ENCODE measurements at places on chromosomes 6 and 20. TPM values are rescaled to one million over a fixed set of nuclear protein-coding genes. Genes with fewer than 3 reads are reported as not detected.

- peak overlapping the region; percentile 93 for H3K27ac ChIP-seq
- H3K27me3 ChIP-seq: no peaks in the 10 kb centered on the region
- DNase-seq: peak; percentile 57
- peaks cover 29% of the 10 kb centered on the region for H3K4me1 ChIP-seq
- H3K4me3 ChIP-seq: peak overlapping the region; percentile 68
Measured at GRCh38 chr6:21587961-21588480, 5.5 kb upstream of the SOX4 start.

- H3K4me1 ChIP-seq: peaks cover 17% of the 10 kb centered on the region
- H3K27ac ChIP-seq: no peak overlapping the region
- no peak for DNase-seq
- H3K36me3 ChIP-seq: no peaks in the 10 kb centered on the region
- H3K27me3 ChIP-seq: no peaks in the 10 kb centered on the region
Measured at GRCh38 chr20:57387463-57387862, 3.7 kb upstream of the RBM38 start.

- H3K4me1 ChIP-seq: no peaks in the 10 kb centered on the region
- no peak for DNase-seq
- no peak overlapping the region for H3K27ac ChIP-seq
- H3K27me3 ChIP-seq: no peaks in the 10 kb centered on the region
Measured at GRCh38 chr20:19104186-19104585, 108.3 kb upstream of the SLC24A3 start.

DNA sequence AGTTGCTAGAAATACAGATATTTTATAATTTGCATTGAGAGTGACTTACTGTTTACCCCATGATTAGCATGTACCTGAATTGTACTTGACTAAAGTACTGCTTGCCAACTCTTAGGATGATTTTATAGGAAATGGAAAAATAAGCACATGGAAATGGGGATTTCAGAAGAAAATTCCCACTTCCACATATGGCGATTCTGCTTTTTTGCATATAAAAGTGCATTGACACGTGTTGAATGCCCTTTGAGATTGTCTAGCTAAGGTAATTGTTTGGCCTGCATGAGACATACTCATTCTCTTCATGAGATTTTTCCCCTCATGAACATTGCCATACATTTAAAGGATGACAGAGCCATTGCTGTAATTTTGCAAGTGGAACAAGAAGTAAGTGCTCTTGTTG, 10.1 kb downstream of the TAB2 start:
- DNase-seq: no peak
- H3K36me3 ChIP-seq: no peaks in the 10 kb centered on the region
- no peaks in the 10 kb centered on the region for H3K27me3 ChIP-seq
- peaks cover 100% of the 10 kb centered on the region for H3K4me1 ChIP-seq
- no peak overlapping the region for H3K4me3 ChIP-seq

DNA sequence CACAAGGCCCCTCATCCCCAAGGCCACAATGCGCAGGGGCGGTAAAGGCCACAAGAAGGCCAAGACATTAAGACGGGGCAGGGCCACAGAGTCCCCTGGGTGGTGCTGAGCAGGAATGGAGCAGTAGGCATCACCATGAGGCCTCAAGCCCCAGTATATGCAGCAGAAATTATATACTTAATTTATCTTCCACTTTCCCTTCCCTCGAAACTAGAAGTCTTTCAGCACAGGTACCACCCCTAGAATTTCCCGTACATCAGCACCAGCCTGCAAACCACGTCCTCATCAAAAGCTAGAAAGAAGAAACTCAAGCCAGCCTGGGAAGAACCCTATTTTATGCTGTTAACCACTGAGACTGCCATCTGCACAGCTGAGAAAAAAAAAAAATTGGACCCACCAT, 89.4 kb downstream of the PLG start:
- H3K4me3 ChIP-seq: no peak overlapping the region
- H3K36me3 ChIP-seq: no peaks in the 10 kb centered on the region

GRCh38 chr6:116004841-116005815, 55.6 kb downstream of the FRK start:
- H3K36me3 ChIP-seq: peaks cover 13% of the 10 kb centered on the region
- no peak overlapping the region for H3K27ac ChIP-seq
- DNase-seq: no peak
- no peaks in the 10 kb centered on the region for H3K27me3 ChIP-seq

GRCh38 chr6:74834967-74835366, 370.9 kb downstream of the COL12A1 start:
- no peak for DNase-seq
- H3K27ac ChIP-seq: no peak overlapping the region
- no peaks in the 10 kb centered on the region for H3K36me3 ChIP-seq
- H3K4me1 ChIP-seq: no peaks in the 10 kb centered on the region
- H3K27me3 ChIP-seq: no peaks in the 10 kb centered on the region

GRCh38 chr6:39313526-39314272, 520 bp downstream of the KCNK17 start:
- no peaks in the 10 kb centered on the region for H3K36me3 ChIP-seq
- DNase-seq: peak; percentile 53
- peak overlapping the region; percentile 38 for H3K4me3 ChIP-seq
- no peak overlapping the region for H3K27ac ChIP-seq
- peaks cover 81% of the 10 kb centered on the region for H3K27me3 ChIP-seq
- peaks cover 20% of the 10 kb centered on the region for H3K4me1 ChIP-seq

DNA sequence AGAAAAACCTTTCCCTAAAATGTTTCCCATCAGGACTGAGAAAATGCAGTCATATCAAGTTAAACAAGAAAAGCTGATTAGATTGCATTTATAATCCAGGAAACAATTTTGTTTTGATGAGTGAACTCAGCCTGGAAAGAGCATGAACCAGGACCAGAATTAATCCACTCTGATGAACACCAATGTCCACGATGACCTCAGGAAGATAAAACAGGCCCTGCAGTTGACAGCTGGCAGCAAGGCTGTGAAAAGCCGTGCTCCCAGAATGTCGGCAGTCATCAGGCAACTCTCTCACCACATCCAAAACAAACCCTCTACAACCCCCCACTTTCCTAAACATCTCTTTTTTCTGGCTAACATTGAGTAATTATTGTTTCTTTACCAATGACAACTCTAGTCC, 74.0 kb upstream of the PROKR2 start:
- H3K4me1 ChIP-seq: no peaks in the 10 kb centered on the region
- DNase-seq: peak; percentile 3
- H3K4me3 ChIP-seq: no peak overlapping the region
- H3K27ac ChIP-seq: no peak overlapping the region
- no peaks in the 10 kb centered on the region for H3K36me3 ChIP-seq

DNA sequence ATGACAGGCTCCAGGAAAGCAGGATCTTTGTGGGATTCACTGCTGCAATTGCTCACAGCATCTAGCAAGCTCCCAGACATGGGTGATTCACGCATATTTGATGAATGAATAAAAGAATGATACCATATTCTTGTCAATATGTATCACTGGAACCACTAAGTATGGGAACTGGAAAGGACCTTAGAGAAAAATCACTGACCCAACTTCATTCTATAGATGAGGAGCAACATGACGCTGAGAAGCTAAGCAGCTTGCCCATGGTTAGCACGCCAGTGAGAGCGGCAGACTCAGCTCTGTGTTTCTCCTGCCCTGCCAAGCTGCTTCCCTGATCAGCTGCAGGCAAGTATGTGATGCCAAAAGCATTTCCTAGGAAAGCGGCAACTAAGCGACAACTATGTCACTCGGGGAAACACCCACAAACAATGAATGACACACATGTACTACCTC, 66.8 kb downstream of the PPP1R3G start:
- peaks cover 12% of the 10 kb centered on the region for H3K4me1 ChIP-seq
- no peaks in the 10 kb centered on the region for H3K27me3 ChIP-seq
- DNase-seq: no peak
- H3K36me3 ChIP-seq: no peaks in the 10 kb centered on the region

DNA sequence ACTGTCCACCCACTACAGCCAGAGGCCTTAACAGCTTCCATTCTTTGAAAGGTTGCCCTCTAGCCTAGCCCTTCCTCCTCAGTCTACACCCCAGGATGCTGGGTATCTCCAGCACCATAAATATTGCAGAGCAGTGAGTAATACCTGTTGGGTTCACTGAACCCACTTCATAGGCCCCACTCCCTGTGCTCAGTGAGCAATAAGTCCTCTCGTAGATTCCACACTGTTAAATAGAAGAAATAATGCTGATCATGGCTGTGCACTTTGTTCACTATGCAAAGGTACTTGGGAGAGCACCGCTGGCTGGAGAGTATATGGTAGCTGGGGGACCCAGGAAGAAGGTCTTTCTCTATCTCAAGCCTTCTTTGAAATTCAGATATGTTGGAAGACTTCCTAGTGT, 87.3 kb downstream of the RSPH3 start:
- H3K4me3 ChIP-seq: no peak overlapping the region
- H3K36me3 ChIP-seq: no peaks in the 10 kb centered on the region
- no peak overlapping the region for H3K27ac ChIP-seq
- H3K4me1 ChIP-seq: no peaks in the 10 kb centered on the region
- no peaks in the 10 kb centered on the region for H3K27me3 ChIP-seq
- no peak for DNase-seq

DNA sequence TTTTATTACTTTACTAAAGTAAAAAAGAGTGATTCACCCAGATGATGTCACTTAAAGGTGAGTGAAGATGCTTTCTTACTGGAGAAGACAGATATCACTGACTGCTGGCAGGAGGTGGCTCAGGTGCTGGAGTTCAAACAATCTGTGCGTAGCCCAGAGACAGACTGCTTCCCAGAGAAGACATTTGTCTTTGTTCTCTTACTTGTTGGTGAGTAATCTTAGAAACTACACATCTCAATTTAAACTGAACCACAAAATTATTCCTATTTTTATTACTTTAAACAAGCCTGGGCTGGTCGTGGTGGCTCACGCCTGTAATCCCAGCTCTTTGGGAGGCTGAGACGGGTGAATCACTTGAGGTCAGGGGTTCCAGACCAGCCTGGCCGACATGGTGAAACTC, 92.2 kb downstream of the CEP162 start:
- no peak overlapping the region for H3K27ac ChIP-seq
- H3K4me3 ChIP-seq: no peak overlapping the region
- no peaks in the 10 kb centered on the region for H3K4me1 ChIP-seq
- DNase-seq: no peak

DNA sequence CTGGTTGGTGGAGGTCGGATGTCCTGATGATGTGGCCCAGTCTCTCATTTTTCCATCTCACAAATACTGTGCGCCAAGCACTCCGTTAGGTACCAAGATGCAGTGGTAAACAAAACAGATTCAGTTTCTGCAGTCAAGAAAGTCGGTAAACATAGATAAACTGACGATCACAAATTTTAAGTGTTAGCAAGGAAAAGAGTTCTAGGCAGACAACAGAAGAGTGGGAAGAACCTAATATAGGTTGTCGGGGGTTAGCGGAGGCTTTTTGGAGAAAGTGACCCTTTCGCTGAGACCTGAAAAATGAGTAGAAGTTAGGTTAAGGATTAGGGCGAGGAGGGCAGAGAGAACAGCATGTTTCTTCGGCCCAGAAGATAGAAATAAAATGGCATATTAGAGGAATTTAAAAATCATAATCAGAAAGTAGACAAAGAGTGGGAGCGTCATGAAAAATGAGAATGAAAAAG, 514 bp downstream of the ORC3 start:
- DNase-seq: no peak
- peak overlapping the region; percentile 68 for H3K4me3 ChIP-seq
- H3K4me1 ChIP-seq: peaks cover 21% of the 10 kb centered on the region
- H3K27me3 ChIP-seq: no peaks in the 10 kb centered on the region

DNA sequence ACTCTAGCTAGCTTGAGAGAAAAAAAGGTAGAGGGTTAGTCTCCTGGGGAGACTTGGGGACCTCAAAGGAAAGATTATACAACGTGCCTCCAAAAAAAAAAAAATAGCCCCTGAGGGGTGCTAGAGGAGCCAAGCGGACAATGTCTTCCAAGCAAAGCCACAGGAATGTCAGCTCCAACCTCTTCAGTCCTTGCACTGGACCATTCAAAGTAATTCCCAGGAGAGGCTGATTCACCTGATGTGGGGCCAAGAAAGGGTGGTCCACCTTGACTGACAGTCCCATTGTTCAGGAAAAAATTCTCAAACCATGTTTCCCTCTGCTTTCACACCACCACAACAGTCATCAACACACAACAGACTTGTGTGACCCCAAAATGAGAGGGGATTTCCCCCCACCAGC, 30.7 kb downstream of the ASIP start:
- peaks cover 23% of the 10 kb centered on the region for H3K36me3 ChIP-seq
- H3K4me3 ChIP-seq: no peak overlapping the region
- DNase-seq: no peak
- H3K27me3 ChIP-seq: no peaks in the 10 kb centered on the region
- H3K4me1 ChIP-seq: no peaks in the 10 kb centered on the region

GRCh38 chr6:149459761-149460160, 25.1 kb downstream of the ZC3H12D start:
- no peaks in the 10 kb centered on the region for H3K27me3 ChIP-seq
- H3K27ac ChIP-seq: no peak overlapping the region
- DNase-seq: no peak
- H3K4me3 ChIP-seq: no peak overlapping the region

GRCh38 chr20:10649797-10650160, 24.0 kb downstream of the JAG1 start:
- no peak overlapping the region for H3K4me3 ChIP-seq
- no peak for DNase-seq
- H3K36me3 ChIP-seq: peaks cover 69% of the 10 kb centered on the region
- H3K4me1 ChIP-seq: peaks cover 22% of the 10 kb centered on the region
- H3K27me3 ChIP-seq: no peaks in the 10 kb centered on the region

- peak; percentile 53 for DNase-seq
- no peaks in the 10 kb centered on the region for H3K36me3 ChIP-seq
- no peak overlapping the region for H3K4me3 ChIP-seq
- peak overlapping the region; percentile 27 for H3K27ac ChIP-seq
- no peaks in the 10 kb centered on the region for H3K4me1 ChIP-seq
Measured at GRCh38 chr6:142702501-142703460, 242.2 kb downstream of the HIVEP2 start.

The MAFB gene
- total RNA-seq: 4.5 TPM

The ENTPD6 gene
- total RNA-seq: 76.4 TPM

The SLX4IP gene
- total RNA-seq: 1.4 TPM

The CENPQ gene
- total RNA-seq: not detected

The GPLD1 gene
- total RNA-seq: 2.8 TPM

Measured in stomach (tissue), 19 donors.